ENCODE measurements at places on chromosomes 13 and 19. TPM values are rescaled to one million over a fixed set of nuclear protein-coding genes. Genes with fewer than 3 reads are reported as not detected.

DNA sequence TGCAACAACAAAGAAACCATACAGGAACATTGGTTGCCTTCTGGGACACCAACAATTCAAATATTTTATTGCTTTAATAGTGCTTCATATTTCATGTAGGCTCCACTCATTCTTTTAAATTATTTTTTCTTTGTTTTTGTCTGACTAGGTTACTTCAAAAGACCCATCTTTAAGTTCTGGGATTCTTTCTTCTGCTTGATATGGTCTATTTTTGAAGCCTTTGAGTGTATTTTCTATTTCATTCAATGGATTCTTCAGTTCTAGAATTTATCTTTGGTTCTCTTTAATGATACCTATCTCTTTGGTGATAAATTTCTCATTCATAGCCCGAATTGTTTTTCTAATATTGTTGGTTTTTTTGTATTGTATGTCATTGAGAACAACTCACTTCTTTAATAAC is 38.6 kb downstream of the IGFL3 start:
- H3K4me1 ChIP-seq = no peaks in the 10 kb centered on the region
- no peak overlapping the region for H3K27ac ChIP-seq
- H3K36me3 ChIP-seq = no peaks in the 10 kb centered on the region
- DNase-seq = no peak

The LILRB2 gene
- not detected for total RNA-seq

DNA sequence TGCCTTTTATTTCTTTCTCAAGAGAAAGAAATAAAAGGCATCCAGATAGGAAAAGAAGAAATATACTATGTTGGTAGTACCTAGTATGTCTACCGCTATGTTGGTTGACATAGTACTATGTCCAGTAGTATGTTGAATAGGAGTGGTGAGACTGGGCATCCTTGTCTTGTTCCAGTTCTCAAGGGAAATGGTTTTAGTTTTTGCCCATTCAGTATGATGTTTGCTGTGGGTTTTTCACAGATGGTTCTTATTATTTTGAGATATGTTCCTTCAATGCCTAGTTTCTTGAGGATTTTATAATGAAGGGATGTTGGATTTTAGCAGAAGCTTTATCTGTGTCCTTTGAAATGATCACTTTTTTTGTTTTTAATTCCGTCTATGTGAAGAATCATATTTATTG is 53.0 kb upstream of the CSNK1A1L start:
- H3K27me3 ChIP-seq = no peaks in the 10 kb centered on the region
- no peak overlapping the region for H3K27ac ChIP-seq
- no peaks in the 10 kb centered on the region for H3K4me1 ChIP-seq
- no peak for DNase-seq

- H3K36me3 ChIP-seq = no peaks in the 10 kb centered on the region
- DNase-seq = no peak
- H3K4me1 ChIP-seq = no peaks in the 10 kb centered on the region
- no peak overlapping the region for H3K4me3 ChIP-seq
Observed at GRCh38 chr19:7729211-7729610, 2.7 kb downstream of the CLEC4G start.

- H3K4me3 ChIP-seq = no peak overlapping the region
- H3K36me3 ChIP-seq = no peaks in the 10 kb centered on the region
- no peak overlapping the region for H3K27ac ChIP-seq
- no peaks in the 10 kb centered on the region for H3K27me3 ChIP-seq
Observed at GRCh38 chr13:92260363-92260762, 861.9 kb downstream of the GPC5 start.

GRCh38 chr13:111253365-111253872 is 67.0 kb upstream of the TEX29 start:
- H3K27me3 ChIP-seq = no peaks in the 10 kb centered on the region
- peak; percentile 15 for DNase-seq
- H3K4me3 ChIP-seq = no peak overlapping the region
- H3K4me1 ChIP-seq = peaks cover 35% of the 10 kb centered on the region
- no peak overlapping the region for H3K27ac ChIP-seq
- no peaks in the 10 kb centered on the region for H3K36me3 ChIP-seq
